CD8-positive, alpha-beta memory T cell (primary cell): ENCODE measurements at places on chromosomes 2 and 18. TPM values are rescaled to one million over a fixed set of nuclear protein-coding genes. Genes with fewer than 3 reads are reported as not detected.

ACOXL gene
- not detected for total RNA-seq

IRS1 gene
- 3.6 TPM for total RNA-seq

CLEC4F gene
- not detected for total RNA-seq

RAB27B gene
- total RNA-seq: 0.22 TPM

ESPNL gene
- not detected for total RNA-seq

IL1A gene
- total RNA-seq: 3.1 TPM

DHRS9 gene
- 0.37 TPM for total RNA-seq

GRCh38 chr18:2146092-2146491 lies 425.2 kb downstream of the METTL4 start:
- H3K27ac ChIP-seq: no peak overlapping the region
- no peak overlapping the region for H3K4me3 ChIP-seq
- no peaks in the 10 kb centered on the region for H3K36me3 ChIP-seq
- no peak for DNase-seq
- no peaks in the 10 kb centered on the region for H3K27me3 ChIP-seq

- no peaks in the 10 kb centered on the region for H3K4me1 ChIP-seq
- DNase-seq: no peak
- H3K27me3 ChIP-seq: no peaks in the 10 kb centered on the region
- no peak overlapping the region for H3K27ac ChIP-seq
- H3K4me3 ChIP-seq: no peak overlapping the region
These were observed 1361.0 kb downstream of the DSC3 start for GRCh38 chr18:29681578-29681977.

GRCh38 chr2:231398585-231398984 lies 3.1 kb downstream of the B3GNT7 start:
- peaks cover 14% of the 10 kb centered on the region for H3K27me3 ChIP-seq
- no peak overlapping the region for H3K27ac ChIP-seq
- H3K4me1 ChIP-seq: peaks cover 6% of the 10 kb centered on the region
- no peak for DNase-seq

DNA sequence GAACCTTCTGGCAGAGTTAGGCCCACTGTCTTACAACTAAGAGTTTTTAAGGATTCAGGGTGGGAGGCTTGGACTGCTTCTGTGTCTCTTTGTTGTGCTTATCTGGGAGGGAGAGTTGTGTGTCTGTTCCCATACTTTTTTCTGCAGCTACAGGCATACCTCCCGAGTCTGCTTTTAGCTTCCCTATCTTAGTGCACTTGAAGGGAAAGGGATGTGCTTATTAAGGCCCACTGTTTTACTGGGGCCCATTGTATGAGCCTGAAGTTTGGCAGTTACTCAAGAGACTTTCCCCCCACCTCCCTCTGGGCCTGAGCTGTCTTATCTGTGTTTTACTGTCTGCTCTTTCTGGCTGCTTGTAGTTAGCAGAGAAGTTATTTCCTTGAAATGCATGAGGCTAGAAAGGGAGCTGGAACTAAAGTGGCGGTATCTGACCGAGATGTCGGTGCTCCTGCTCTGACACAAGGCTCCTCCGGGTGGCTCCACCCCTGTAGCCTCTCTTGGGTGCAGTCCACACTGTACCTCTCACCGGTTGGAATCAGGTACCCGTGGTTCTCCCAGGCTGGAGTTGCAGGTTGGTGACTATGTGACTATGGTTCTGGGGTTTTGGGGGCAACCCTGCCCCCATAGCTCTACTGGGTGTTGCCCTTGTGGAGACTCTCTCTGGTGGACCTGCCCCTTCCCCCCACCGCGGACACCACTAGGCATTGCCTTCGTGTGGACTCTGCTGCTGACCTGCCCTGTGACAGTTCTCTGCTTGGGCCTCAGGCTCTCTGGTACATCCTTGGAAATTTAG lies 12.9 kb downstream of the UBR3 start:
- DNase-seq: no peak
- peaks cover 3% of the 10 kb centered on the region for H3K4me1 ChIP-seq
- H3K27ac ChIP-seq: peak overlapping the region; percentile 64

GRCh38 chr2:96953611-96953978 lies 32.8 kb downstream of the FAM178B start:
- H3K36me3 ChIP-seq: no peaks in the 10 kb centered on the region
- no peak overlapping the region for H3K4me3 ChIP-seq
- no peaks in the 10 kb centered on the region for H3K27me3 ChIP-seq
- H3K4me1 ChIP-seq: peaks cover 21% of the 10 kb centered on the region
- H3K27ac ChIP-seq: no peak overlapping the region

DNA sequence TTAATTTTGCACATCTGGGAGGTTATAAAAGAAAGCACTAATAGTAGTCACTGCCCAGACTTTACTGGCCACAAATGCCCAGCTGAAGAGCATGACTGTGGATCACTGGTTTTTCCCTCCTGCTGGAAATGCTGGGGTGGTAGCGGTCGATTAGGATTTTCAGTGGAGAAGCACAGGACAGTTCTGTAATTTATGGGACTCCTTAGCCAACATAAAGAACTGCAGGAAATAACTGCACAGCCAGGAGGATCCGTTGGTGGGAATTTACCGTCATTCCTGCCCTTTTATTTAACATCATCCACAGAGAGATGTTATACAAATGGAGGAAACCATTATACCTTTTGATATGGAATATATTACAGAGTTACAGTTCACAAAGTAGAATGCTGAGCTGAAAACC lies 61.5 kb downstream of the TNFRSF11A start:
- no peaks in the 10 kb centered on the region for H3K27me3 ChIP-seq
- H3K4me1 ChIP-seq: no peaks in the 10 kb centered on the region
- no peak overlapping the region for H3K4me3 ChIP-seq
- no peak for DNase-seq

DNA sequence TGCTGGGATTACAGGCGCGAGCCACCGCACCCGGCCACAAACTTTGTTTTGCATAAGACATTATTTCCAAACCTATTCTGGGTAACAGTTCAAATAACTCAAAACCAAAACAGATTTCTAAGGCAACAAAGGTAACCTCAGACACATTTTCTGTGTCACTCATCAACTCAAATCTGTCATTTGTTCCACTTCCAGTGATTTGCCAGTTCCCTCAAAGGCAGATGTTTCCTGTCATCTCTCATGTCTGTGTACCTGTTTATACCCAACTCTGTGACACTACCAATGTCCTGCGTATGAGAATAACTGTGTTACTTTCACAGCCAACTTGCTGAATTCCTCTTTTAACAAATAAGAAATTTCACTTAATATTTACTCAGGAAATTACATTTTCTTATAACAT lies 54.4 kb downstream of the SCN3A start:
- no peaks in the 10 kb centered on the region for H3K36me3 ChIP-seq
- no peaks in the 10 kb centered on the region for H3K27me3 ChIP-seq
- no peak overlapping the region for H3K27ac ChIP-seq
- H3K4me1 ChIP-seq: no peaks in the 10 kb centered on the region
- H3K4me3 ChIP-seq: no peak overlapping the region
- no peak for DNase-seq

- no peaks in the 10 kb centered on the region for H3K4me1 ChIP-seq
- no peaks in the 10 kb centered on the region for H3K36me3 ChIP-seq
- no peak overlapping the region for H3K4me3 ChIP-seq
- no peaks in the 10 kb centered on the region for H3K27me3 ChIP-seq
- no peak for DNase-seq
These were observed 46.5 kb downstream of the ATIC start for GRCh38 chr2:215358312-215358845.
